HFFc6 (cell line): ENCODE measurements at places on chromosomes 13 and 19.

DNA sequence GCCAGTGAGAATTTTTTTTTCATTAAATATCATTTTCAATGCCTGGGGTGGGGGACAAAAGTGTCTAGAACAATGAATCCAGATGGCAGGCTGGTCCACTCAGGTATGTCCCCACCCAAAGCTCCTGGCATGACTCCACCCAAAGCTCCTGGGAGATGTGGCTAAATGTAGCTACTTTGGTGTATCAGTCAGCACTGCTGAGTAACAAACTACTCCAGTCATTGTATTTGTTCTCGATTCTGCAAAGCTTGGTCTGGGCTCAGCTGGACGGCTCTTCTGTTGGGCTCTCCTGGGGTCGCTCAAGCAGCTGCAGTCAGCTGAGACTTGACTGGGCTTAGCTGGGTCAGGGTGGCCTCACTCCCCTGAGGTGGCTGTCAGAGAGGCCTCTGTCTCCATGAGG lies 48.5 kb downstream of the CELF5 start:
- no peak for DNase-seq

DNA sequence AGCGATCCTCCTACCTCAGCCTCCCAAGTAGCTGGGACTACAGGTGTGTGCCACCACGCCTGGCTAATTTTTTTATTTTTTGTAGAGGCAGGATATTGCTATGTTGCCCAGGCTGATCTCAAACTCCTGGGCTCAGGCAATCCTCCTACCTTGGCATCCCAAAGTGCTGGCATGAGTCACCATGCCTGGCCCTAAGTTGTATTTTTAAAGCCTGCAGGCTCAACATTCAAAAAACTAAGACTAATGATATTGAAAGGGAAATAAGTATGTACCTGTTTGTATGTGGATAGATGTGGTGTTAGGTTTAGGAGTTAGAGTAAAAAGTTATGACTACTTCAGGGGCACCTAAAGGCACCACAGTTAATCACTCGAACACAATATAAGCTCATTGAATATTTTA lies 5.4 kb upstream of the IPO5 start:
- DNase-seq: peak; percentile 25

- peak; percentile 10 for DNase-seq
These were observed 508 bp downstream of the SLC15A1 start for GRCh38 chr13:98751861-98752466.

GRCh38 chr13:97382276-97382675 lies 51.7 kb upstream of the RAP2A start:
- DNase-seq: no peak

- DNase-seq: no peak
These were observed 816.6 kb downstream of the UQCRFS1 start for GRCh38 chr19:28396287-28396831.

- no peak for DNase-seq
These were observed 254.2 kb downstream of the COG6 start for GRCh38 chr13:39909634-39910033.

DNA sequence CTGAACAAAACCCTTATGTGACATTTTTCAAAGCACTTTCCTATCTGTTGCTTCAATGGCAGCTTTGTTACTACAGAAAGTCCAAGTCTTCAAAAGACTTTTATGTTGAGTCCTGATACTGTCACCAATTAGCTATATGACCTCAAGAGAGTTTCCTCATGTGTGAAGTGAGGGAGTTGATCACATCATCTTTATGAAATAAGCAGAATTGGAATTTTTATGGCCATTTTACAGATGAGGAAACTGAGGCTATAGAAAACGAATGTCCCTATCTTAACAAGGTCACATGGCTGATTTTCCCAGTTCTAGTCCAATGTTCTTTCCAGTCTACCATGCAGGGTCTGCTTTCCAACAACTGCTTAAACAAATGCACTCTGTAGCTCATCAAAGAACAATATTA lies 2.6 kb downstream of the TNFRSF19 start:
- DNase-seq: no peak

- no peak for DNase-seq
These were observed 1526.5 kb upstream of the SLC10A2 start for GRCh38 chr13:104592545-104593250.

DNA sequence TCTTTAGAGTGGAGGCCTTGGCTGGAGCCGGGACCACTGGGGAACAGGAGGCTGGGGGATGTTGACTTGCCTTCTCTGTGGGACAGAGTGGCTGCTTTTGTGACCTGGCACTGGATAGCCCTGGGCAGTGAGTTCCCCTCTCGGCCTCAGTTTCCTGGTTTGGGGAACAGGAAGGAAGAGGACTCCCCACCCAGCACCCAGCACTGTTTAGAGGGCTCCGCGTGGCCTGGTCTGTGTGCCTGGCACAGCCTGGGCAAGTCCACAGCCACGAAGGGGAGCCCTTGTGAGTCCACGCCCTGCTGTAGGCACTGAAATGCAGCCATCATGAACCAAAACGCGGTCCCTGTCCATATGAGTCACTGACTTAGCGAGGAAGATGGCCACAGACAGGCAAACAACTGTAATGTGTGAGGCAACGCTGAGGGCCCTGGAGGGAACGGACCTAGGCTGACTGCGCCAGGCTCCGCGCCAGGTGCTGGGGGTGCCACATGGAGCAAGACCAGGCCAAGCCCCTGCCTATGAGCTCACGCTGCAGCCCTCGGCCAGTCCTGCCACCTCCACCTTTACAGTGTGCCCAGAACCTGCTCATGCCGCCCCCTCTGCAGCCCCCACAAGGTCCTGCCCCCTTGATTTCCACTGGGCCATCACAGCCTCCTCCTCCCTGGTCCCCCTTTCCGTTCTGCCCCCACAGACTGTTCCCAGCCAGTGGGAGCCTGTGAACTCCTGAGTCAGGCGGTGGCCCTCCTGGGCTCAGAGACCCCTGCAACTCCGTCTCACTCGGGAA lies 35.5 kb downstream of the PAK4 start:
- DNase-seq: no peak

DNA sequence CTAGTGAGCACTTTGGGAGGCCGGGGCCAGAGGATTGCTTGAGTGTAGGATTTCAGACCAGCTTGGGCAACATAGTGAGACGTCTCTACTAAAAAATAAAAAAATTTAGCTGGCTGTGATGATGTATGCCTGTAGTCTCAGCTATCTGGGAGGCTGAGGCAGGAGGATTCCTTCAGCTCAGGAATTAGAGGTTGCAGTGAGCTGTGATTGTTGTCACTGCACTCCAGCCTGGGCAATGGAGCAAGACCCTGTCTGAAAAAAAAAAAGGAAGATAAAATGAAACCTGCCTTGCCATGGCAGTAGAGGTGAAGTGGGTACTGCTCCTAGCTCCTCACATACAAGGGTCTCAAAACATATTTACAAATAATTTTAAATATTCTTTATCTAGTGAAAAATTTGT lies 7.4 kb downstream of the UCHL3 start:
- DNase-seq: no peak

GRCh38 chr19:34888091-34888490 lies 38.6 kb upstream of the ZNF30 start:
- no peak for DNase-seq

- DNase-seq: no peak
These were observed 125.9 kb downstream of the COL4A2 start for GRCh38 chr13:110433014-110433413.

- no peak for DNase-seq
These were observed 131.1 kb upstream of the GJB6 start for GRCh38 chr13:20363172-20363571.

DNA sequence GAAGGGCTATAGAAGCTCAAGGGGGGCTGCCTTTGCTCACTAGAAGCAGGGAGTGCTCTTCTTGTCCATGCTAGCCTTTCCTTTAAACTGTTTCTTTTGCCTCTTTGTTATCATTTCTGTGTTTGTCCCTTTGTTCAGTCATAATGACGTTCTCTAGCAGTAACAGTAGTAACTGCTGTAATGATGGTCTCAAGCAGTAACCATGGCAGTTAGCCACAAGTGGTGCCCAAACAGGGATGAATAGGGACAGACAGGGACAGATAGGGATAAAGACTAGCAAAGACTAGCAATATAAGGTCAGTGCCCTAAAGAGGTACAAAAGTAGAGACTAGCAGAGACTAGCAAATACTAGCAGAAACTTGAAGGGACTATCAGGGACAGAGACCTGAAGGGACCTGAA lies 869.0 kb upstream of the PRR20A start:
- no peak for DNase-seq

GRCh38 chr19:19493841-19494546 lies 21.4 kb downstream of the TSSK6 start:
- DNase-seq: no peak
